ENCODE measurements at places on chromosomes 12 and 14.

GRCh38 chr12:2949411-2949810 lies 9.8 kb upstream of the TEAD4 start:
- DNase-seq, result no peak

DNA sequence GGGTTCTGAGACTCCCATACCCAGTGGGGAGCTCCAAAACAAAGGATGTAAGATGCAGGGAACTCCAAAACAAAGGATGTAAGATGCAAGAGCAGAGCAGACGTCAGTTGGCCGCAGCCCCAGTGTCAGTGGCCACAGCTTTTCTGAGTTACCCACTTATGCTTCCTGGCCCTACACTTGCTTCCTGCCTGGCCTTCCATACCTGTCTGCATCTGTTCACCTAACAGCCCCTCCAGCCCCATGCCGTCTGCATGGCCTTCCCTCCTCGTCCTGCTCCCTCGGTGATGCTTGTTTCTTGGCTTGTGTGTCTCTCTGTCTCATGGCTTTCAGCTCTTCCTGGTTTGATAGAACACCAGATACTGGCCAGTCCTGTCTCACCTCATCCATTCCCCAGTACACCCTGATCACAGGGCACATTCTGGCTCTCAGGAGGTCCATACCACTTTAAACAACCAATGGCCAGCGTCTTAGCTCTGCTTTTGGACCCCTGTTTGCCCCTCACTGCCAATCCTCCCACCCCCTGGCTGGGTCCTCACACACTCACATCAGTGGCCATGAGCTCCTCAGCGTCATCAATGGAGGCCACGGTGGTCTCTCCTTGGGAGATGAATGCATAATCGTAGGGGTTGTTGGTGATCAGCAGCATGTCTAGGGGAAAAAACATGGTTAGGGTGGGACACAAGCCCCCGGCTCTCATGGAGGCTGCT lies 5.3 kb downstream of the MYH7 start:
- no peak for DNase-seq

DNA sequence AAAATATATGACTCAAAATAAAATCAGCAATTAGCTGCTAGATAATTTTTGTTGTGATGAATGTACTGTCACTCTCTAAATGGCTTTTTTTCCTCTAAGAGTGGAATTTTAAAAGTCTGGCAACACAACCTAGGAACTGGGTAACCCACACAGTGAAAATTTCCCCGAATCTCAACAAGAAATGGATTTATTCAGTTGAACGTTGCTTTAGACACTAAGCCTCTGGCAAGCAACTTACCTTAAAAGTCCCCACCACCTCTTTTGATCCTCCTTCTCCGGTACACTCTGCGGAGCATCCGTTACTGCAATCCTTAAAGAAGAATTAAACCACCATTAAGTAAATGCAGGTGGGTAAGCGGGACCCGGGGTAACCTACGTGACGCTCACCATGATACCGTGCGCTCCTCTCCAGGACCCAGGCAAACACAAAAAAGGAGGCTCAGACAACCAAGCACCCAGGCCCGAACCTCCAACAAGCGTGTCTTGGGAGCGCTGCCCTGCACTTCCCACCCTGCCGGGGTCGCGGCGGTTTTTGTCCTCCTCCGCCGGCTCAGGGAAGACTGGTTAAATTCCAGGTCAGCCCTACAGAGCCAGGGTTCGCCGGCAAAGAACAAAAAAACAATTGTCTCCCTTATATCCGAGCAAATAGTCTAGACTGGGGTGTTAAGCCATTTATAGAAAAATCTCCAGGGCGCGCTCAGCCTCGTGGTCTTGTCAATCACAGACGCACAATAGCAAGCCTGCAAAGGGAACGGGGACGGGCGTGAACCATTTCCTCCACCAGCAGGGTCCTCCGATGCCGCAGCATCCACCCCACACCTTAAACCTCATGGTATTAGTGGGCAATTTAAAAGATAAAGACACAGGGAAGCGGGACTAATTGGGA lies 47.1 kb downstream of the BCAT1 start:
- DNase-seq, result no peak

DNA sequence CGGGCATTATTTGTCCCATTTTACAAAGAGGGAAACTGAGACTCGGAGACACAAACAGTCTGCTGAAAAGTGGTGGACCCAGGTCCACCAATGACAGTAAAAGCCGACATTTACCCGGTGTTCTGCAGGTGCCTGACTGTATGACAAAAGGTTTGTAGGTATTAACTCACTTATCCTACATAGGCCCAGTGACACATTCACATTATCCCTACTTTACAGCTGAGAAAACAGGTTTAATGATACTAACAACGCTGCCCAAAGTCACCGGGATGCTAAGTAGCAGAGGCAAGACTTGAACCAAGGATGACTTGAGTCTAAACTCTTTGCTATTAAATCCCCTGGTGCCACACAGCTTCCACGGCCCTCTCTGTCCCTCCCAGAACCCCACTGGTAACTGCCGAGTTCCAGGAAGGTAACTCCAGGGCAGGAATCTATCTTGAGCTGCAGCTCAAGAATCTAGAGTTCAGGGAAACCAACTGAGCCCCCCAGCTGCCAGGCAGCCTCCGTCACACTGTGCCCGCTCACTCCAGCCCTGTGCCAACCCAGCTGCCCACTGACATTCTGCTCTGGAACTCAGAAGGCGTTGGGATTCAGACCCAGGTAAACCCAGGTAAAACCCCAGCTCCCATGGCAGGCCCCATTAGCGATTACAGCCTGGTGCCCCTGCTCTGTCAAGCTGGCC lies 33.7 kb downstream of the SYNE3 start:
- DNase-seq, result no peak

DNA sequence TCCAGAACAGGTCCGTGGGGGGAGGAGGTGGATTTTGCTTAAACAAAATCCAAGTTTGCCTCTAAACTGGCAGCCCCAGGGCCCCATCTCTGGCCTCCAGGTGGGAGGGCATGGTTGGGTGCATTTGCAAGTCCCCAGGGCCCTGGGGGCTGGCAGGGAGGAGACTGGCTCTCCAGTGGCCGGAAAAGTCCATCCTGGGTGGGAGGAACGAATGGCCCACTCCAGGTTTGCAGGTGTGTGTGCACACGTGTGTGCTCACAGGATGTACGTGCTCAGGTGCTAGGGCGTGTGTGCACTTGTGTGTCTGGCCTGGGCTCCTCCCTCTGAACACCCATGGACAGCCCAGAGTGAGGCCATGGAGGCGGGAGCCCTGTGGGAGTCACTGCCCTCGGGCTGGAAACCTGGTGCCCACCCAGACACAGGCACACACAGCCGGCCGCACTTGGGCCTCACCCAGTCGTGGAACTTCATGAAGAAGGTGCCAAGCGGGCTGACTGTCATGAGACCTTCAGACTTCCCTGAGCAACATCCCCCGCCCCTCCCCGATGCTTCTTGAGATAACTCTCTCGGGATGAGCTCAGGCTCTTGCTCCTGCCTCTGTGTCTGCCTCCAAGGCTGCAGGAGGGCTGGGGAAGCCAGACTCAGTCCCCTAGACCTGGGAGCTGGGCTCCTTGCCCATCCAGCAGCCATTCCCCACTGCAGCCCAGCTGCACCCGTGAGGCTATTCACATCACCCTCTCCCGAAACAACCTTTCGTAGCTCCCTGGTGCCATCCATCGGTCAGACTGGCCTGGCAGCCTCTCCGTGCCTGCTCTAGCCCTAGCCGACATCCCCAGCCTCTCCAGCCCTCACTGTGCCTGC lies 9.4 kb downstream of the AHNAK2 start:
- DNase-seq, result no peak

GRCh38 chr12:125418902-125419564 lies 353.8 kb downstream of the AACS start:
- DNase-seq, result no peak

GRCh38 chr14:74476107-74476506 lies 17.0 kb downstream of the NPC2 start:
- no peak for DNase-seq

DNA sequence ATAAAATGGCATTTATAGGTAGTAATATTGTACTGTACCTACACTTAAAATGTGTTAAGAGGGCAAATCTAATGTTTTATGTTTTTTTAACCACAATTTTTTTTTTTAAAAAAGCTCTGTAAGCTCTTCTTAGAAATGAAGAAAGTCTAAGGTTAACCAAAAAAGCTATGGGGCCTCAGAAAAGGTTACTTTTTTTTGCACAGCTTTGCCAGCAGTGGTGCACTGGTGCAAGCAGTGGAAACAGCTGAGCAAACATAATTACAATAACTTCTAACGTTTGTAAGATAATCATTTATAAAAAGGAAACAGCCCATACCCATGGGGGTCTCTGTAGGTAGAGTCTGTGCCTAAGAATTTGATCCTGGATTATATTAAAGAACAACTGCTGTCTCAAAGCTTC lies 85.1 kb upstream of the NID2 start:
- DNase-seq, result no peak

DNA sequence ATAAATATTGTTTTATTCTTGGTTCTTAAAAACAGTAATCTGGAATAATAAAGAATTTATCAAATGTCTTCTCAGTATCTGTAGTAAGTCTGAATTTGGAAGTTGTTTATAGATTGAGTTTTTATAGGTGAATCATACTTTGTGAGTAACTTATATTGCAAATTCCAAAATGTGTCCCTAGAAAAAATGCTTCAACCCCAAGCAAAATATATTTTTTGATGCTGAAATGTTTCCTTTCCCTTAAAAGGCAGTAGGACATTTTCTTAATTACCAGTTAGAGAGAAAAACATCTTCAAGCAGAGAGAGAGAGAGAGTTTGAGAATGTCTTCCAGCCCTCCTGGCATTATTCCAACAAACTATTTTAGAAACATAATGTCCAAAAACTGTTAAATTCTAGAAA lies 37.9 kb downstream of the PELI2 start:
- DNase-seq, result no peak

DNA sequence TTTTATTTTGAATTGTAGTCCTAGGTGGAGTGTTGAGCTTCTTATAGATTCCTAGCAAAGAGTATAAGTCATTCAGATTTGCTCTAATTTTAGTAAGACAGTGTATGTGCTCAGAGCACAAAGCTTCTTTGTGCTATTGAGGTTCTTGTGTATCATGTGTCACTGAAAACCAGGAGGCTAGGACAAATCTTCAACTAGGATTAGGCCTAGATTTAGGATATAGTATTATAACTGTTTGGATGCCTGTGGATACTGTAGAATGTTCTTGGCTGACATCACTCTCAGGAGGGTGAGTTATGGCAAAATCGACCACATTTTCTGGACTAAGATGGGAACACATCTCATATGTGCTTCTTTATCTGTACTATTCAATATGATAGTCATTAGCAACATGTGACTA lies 86.5 kb downstream of the DHRS2 start:
- DNase-seq, result no peak

GRCh38 chr12:24778486-24779304 lies 170.2 kb downstream of the BCAT1 start:
- DNase-seq, result no peak

GRCh38 chr12:24911271-24911791 lies 37.6 kb downstream of the BCAT1 start:
- DNase-seq, result no peak

DNA sequence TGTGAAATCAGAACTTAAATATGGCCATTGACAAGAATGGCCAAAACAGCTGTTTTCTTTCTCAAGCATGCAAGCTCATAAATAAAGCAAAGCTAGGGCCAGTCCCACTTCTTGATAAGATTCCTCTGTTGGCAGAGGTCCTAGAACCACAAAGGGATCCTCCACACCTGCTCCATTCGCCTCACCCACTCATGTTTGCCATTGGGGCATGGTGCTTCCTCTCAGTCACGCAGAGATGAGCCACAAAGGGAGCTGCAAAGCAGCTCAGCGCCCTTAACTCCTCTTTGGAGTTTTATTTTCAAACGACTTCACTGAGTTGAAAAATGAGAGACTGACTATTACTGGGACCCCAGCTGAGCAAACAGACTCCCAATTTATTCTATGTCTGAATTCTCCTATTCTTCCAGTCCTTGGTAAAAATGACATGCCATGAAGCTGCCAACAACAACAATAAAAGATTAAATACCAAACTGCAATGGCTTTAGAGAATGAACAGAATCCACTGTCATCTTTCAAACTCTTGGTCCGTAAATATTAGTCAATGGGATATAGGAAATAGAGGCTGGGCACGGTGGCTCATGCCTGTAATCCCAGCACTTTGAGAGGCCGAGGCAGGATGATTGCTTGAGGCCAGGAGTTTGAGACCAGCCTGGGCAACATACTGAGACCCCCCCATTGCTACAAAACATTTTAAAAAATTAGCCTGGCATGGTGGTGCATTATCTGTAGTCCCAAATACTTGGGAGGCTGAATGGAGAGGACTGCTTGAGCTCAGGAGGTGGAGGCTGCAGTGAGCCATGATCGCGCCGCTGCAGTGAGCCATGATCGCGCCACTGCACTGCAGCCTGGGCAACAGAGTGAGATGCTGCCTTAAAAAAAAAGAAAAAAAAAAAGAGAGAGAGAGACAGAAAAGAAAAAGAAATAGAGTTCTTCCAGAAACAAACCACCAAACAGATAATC lies 16.4 kb downstream of the MANSC1 start:
- DNase-seq, result no peak

GRCh38 chr14:65864984-65865383 lies 452.5 kb downstream of the FUT8 start:
- DNase-seq, result no peak

GRCh38 chr12:57131896-57132744 lies 3.8 kb downstream of the LRP1 start:
- DNase-seq, result no peak

DNA sequence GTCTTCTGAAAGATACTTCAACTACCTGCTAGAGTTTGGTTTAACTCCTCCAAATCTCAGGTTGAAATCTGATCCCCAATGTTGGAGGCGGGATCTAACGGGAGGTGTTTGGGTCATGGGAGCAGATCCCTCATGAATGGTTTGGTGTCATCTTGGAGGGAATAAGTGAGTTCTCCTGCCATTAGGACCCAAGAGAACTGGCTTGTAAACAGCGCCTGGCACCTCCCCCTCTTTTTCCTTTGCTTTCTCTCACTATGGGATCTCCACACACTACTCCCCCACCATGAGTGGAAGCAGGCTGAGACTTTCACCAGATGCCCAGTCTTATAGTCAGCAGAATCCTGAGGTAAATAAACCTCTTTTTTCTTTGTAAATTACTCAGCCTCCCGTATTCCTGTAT lies 2.5 kb downstream of the CNIH1 start:
- no peak for DNase-seq

DNA sequence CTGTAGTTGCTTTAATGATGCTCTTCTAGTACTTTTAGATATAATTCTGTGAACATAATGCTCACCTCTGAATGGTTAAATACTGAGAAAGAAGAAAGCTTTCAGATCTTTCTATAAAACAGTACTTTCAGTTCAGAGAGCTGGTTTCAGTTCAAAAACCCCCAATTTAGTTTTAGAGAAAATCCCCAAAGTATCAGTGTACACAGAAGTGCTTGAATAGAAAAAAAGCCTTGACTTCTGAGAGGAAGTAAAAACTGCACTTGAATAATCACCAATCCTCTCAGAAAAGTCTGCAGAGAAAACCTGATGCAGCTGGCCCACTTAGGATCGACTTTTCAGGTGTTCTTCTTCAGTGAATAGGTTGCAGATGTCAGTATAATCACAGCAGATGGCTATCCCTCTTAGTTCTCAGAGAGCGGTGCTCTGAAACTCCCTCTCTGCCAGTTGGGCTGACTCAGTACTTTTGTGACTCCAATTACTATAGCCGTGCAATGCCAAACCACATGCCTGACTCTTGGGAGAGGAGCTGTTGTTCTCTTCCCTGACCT lies 616.3 kb downstream of the LRFN5 start:
- no peak for DNase-seq
